ENCODE measurements at places on chromosomes 3 and 15. TPM values are rescaled to one million over a fixed set of nuclear protein-coding genes. Genes with fewer than 3 reads are reported as not detected.

Gene DUOXA2
- total RNA-seq: not detected

Gene LCMT2
- 3.4 TPM for total RNA-seq

Gene ZNF80
- total RNA-seq: not detected

Gene KLHL6
- total RNA-seq: 1.6 TPM

Gene HRG
- total RNA-seq: not detected

Gene XYLB
- total RNA-seq: 7.8 TPM

Gene CFAP20DC
- 0.33 TPM for total RNA-seq

Gene OXTR
- 0.33 TPM for total RNA-seq

Gene CLDN11
- 5.6 TPM for total RNA-seq

Gene MORC1
- total RNA-seq: not detected

Gene SCAANT1
- not detected for total RNA-seq

Gene IREB2
- 31.9 TPM for total RNA-seq

Gene SEMA3F
- 5.2 TPM for total RNA-seq

Gene ABHD10
- 17.1 TPM for total RNA-seq

Gene STAC
- not detected for total RNA-seq

Gene LRRN1
- total RNA-seq: 7.5 TPM

Gene ETV5
- total RNA-seq: 14.5 TPM

Gene MYO1E
- 48.5 TPM for total RNA-seq

Gene FSIP1
- total RNA-seq: not detected

Gene SENP7
- 23.4 TPM for total RNA-seq

Gene CDHR4
- total RNA-seq: 0.26 TPM
